ENCODE measurements at places on chromosomes 5 and 9.

GRCh38 chr9:112894699-112895098 is 4.0 kb upstream of the SLC46A2 start:
- no peak for DNase-seq

- DNase-seq = no peak
Observed at GRCh38 chr5:96316017-96316416, 117.0 kb downstream of the PCSK1 start.

DNA sequence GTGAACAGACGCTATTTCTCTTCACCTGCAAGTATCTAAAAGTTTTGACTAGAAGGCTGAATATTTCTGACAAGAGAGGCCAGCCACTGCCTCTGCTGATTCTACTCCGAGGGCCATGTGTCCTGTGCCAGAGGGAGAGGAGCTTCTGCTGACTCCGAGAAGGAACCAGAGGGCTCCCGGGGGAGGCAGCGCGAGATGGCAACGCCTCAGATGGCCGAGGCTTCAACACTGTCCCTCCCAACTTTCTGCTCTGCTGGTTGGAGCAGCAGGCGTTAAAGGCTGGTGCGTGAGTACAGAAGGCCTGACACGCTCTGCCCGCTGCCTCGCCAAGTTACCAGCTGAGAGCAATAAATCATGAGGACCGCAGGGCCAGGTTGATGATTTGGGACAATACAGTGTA is 178.8 kb downstream of the GAPVD1 start:
- no peak for DNase-seq

DNA sequence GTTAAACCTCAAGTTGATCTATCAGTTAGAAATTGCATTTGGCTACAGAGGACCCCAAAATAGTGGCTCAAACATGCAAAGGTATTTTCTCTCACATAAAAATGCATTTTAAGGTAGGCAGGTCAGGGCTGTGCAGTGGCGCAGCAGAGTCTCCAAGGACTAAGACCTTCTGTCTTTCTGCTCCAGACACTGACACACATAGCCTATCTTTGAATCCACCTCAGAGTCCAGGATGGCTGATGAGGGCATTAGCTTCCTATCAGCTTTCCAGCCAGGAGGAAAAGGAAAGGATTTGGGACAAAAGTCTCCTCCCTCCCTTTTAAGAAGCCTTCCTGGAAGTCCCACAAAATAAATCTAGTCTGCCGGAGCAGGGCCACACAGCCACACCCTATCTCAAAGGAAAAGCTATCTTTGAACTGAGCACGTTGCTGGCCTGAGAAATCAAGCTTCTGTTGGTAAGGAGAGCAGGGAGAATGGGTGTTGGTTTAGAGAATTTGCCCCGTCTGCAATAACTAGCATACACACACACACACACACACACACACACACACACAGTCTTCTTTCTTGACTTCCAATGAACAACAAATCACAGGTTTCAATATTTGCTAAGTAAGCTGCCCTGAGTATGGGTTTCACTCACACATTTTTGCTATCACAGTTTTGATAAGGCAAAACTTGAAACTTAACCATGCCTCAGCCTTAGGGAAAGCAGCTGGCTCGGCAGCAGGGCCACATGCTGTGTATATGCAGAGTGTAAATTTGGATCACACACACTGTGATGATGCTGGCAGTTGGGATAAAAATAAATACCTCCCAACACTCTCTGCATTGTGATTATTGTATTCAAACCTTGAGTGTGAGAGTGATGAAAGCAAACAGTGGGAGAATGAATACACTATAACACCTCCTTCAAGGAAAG is 116.6 kb upstream of the MAP3K1 start:
- no peak for DNase-seq

GRCh38 chr5:13408616-13409015 is 535.9 kb downstream of the DNAH5 start:
- no peak for DNase-seq

Measured in stimulated activated CD8-positive, alpha-beta memory T cell treated with anti-CD3 and anti-CD28 coated beads, Interleukin-15, amount 100 ng/mL, for 4 hours (primary cell).